ENCODE measurements at places on chromosomes 12 and 14.

GRCh38 chr14:100586403-100587085, 673 bp downstream of the BEGAIN start:
- no peak for DNase-seq

DNA sequence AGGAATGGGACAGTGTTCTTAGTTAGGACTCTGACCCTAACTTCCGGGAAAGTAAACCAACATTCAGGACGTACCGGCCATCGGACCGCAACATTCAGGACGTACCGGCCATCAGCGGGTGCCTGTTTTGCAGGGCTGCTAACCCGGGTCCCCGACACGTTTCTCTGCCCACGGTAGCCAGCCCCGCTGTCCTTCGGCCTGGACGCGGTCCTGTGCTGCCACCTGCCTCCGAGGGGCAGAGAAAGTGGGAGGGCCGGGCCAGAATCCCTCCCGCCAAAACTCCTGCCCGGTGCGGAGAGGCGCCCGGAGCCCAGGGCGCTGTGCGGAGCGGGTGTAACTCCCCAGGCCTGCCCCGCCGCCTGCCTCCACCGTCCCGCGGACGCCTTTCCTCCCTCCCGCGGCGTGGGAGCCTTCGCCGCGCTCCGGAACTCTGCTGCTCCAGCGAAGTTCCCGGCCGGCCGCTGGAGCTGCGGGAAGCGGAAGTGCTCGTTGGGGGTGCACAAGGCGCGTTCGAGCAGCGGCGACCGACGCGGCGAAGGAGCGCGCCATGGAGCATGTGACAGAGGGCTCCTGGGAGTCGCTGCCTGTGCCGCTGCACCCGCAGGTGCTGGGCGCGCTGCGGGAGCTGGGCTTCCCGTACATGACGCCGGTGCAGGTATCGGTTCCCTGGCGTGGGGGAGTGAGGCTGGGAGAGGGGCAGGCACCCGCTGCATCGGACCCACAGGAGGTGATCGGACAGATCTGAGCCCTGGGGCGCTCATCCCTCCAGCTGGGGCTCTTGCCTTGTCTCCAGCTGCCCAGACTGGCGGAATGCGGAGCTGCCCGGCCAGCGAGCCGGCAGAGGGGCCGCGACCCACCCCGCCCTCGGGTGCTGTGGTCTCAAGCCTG, at the start of gene DDX55:
Gene DDX55 (plus strand): TSS at position 498 of the 888 bp plus-strand sequence. CDS start 50 bp downstream, at position 548.
- DNase-seq = peak; percentile 88

DNA sequence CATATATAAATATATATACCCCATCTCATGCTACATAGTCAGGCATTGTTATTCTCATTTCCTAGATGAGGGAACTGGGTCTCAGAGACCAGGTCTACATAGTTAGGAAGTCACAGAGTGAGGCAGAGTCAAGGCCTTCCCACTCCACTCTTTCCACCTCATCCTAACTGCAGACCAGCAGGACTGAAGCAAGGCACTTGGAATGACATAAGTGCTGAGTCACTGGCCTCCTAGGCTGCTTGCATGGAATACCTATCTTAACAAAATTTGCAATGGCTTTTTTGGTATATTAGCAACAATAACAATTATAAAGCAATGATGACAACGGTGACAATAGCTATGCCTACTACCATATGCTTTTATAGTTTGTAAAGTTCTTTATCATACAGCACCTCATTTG, 5.4 kb upstream of the ANO4 start:
- no peak for DNase-seq

DNA sequence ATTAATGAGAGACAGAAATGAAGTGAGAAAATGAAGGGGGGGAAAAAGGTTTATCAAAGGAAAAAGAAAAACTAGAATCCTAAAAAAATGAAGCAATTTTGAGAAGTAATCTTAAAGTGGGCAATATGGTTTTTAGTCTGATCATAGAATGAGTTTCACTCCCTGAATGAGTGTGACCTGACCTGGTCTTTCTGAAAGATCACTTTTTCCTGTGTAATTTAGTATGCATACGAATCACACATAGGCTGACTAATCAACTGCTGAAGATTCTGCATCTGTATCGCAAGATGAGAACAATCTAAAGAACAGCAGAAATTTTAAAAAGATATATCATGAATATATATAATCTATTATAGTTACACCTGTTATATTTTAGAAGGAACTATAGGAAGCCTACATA, 11.3 kb downstream of the GNPTAB start:
- no peak for DNase-seq

GRCh38 chr14:20775043-20775442, 6.0 kb upstream of the RNASE6 start:
- DNase-seq = no peak

DNA sequence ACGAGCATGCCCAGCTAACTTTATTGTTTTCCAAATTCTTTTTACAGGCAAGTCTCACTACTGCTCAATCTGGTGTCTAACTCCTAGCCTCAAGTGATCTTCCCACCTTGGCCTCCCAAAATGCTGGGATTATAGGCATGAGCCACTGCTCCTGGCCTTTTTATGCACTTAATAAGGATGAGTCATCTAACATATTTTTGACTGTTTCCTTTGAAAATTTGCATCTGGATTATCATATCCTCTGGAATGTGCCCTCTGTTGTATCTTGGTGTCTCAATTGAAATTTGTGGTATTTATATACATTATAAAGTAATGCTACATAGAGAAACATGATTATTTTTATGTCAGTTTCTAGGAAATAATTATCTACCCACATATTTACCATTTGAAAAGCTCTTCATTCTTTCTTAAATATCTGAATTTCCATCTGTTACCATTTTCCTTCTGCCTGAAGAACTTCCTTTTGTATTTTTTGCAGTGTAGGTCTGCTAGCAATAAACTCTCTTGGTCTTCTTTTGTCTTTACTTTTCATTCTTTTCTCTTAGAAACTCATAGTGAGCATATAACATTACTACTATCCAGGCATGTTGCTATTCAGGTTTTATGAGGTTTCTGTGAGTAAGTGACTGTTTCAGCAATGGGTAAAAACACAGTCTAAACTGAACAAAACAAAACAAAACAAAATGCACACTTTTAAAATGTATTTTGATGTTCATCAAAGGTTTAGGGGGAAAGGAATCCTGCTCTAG, 52.8 kb upstream of the CNOT2 start:
- no peak for DNase-seq

DNA sequence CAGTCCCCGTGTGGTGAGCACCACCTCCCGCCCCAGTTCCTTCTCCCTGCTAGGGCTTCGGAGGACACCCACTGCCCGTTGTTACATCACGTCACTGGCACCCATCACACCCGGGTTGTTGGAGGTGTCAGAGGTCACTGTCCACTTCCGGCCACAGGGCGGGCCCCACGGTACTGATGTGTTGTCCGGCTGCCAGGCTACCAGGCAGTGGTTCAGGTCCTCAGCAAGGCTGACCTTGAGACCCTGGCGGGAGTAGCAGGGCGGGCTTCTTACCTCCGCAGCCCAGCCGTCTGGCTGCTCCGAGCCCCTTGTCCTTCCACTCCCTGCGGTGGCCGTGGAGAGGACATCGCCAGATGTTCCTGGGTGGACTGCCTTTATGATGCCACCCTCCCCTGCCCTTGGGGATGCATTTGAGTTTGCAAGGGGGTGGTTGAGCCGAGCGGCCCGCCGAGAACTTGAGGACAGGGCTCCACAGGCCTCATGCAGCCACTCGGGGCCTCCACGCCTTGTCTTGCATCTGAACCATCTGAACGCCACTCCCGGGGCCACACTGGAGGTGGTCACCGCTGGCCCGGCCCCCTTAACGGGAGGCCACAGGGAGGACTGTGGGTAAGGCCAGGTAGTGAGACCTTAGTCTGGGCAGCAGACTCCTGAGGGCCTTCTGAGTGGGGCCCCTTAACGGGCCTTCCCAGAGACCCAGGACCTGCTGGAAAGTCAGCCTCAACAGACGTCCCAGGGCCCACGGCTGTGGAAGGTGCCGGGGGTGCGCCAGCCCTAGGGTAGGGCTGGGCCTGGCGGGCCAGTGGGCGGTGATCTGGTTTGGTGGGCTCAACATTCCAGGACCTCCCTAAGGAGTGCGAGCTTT, 27.1 kb upstream of the PLD4 start:
- DNase-seq = no peak

GRCh38 chr14:23896609-23897153, 56.9 kb upstream of the DHRS4 start:
- no peak for DNase-seq

DNA sequence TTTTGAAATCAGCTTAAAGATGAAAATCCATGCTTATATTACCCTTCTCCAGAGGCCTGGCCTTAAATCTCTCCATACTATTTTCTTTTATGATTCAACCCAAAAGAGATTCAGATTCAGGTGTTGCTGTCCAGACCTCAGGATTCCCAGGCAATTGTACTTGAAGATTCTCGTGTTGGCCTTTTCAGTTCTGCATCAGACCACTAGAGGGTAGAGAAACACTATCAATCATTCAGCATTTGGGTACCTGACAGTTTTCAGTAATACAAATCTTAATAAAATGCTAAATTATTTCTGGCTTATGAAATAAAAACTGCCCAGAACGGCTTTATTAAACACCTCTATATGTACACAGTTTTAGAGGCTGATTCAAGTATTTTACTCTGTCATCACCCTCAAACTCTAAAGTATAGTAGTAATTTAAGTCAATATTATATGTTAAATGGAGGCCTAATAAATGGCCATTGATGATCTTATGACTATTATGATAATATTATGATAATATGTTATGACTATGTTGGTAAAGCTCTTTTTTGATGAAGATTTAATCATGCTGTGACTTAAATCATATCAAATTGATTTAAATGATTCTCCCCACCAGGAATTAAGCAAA, 301.1 kb downstream of the DUSP6 start:
- DNase-seq = peak; percentile 23

DNA sequence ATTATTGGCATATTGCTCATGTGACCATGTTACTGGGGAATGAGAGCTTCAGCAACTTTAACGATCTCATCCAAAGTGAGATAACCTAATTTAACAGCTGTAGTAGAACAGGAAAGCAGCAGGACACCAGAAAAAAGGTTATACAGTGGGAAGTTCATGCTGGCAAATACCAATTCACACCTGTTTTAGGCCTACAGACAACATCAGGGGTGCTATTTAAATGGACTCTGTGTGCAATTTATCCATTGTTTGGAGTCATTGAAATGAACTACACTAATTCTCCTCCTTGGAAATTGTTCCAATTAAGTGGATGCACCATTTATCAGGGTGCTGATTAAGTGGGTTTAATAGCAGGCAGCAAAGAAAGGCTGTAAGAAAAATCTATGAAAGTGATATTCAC, 424.4 kb upstream of the LMO3 start:
- DNase-seq = no peak

DNA sequence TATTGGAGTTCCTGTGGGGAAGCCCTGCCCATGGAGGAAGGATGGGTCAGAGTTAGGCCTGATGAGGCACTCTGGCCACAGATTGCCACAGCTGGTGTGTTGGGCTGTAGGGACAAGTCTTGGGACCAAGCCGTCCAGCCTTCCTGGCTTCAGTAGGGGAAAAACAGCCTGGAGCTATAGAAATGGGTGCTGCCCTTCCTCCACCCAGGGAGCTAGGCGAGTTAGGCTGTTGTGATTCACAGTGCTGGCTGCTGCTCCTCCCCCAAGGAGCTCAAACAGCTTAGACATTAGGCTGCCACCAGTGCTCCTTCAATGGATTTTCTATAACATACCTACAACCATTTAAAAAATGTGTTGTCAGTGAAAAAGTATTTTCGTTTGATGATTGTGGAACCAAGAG, 274.3 kb downstream of the RPL10L start:
- no peak for DNase-seq
